Right atrium auricular region (tissue), 2 donors: ENCODE measurements at places on chromosomes 12 and 14.

DNA sequence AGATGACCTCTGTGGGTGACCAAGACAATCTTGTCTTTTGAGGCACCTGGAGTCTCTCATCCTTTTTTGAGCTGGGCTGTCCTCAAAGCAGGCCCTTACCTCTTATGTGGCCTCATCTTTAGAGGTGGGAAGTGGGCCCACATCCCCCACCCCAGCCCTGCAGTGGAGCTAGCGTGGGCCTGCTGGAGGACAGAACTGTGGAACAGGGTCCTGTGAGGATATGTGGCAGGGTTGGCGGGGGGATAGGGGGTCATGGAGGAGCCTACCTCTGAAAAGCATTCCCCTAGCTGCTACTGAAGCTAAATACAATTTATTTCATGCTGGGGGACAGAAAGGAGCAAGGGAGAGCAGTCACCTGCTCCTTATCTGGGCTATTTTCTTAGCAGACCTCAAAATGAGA lies 457 bp upstream of the GPD1 start:
- no peaks in the 10 kb centered on the region for H3K4me1 ChIP-seq
- DNase-seq: no peak
- no peak overlapping the region for H3K4me3 ChIP-seq
- peaks cover 20% of the 10 kb centered on the region for H3K36me3 ChIP-seq
- H3K27ac ChIP-seq: no peak overlapping the region

GRCh38 chr14:86430853-86431252 lies 900.9 kb downstream of the FLRT2 start:
- no peaks in the 10 kb centered on the region for H3K27me3 ChIP-seq
- no peaks in the 10 kb centered on the region for H3K4me1 ChIP-seq
- DNase-seq: no peak
- no peak overlapping the region for H3K4me3 ChIP-seq
- no peak overlapping the region for H3K27ac ChIP-seq

DNA sequence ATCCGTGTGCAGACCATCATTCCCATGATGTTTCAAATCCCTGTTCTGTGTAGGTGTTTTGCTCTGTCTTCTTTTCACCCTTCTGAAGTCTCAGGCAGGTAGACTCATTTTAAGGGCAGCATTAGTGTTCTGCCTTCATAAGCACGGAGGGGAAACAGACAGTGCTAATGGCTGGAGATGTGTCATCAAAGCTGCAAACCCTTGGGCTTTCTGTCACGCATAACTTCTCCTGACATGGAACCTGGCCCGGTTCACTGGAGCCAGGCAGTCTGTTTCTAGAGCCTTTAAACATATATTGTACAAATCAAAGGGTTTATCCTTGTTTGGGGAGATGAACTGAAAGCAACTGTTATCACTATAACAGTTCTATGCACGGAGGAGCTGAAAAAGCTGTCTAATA lies 141.4 kb downstream of the TMEM132D start:
- H3K4me3 ChIP-seq: no peak overlapping the region
- no peak overlapping the region for H3K27ac ChIP-seq
- no peaks in the 10 kb centered on the region for H3K36me3 ChIP-seq

- peak; percentile 87 for DNase-seq
- H3K27me3 ChIP-seq: no peaks in the 10 kb centered on the region
- no peaks in the 10 kb centered on the region for H3K4me1 ChIP-seq
Observed at GRCh38 chr12:115337693-115338543, 653.9 kb upstream of the TBX3 start.

- no peaks in the 10 kb centered on the region for H3K4me1 ChIP-seq
- no peaks in the 10 kb centered on the region for H3K36me3 ChIP-seq
- no peak overlapping the region for H3K27ac ChIP-seq
- no peak overlapping the region for H3K4me3 ChIP-seq
- peak; percentile 48 for DNase-seq
Observed at GRCh38 chr14:98742001-98742400, 530.0 kb downstream of the BCL11B start.

- peak overlapping the region; percentile 61 for H3K27ac ChIP-seq
- DNase-seq: no peak
- no peaks in the 10 kb centered on the region for H3K27me3 ChIP-seq
- H3K4me3 ChIP-seq: no peak overlapping the region
Observed at GRCh38 chr12:120720234-120720986, 5.2 kb upstream of the ACADS start.

DNA sequence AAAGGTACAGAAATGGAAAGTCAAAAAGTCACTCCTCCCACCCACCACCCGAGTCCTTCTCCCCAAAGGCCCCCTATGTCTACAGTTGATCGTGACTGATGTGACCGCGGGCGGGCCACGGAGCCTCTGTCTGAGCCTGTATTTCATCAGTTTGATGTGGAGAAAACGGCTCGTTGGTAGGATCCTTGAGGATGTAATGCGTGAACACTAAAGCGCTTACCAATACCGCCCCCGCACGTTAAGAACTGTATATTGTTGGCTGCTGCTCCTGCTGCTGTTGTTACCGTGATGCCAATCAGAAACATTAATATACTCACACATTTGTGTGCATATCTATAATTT lies 24.6 kb upstream of the UBC start:
- H3K4me1 ChIP-seq: peaks cover 28% of the 10 kb centered on the region
- peak overlapping the region; percentile 89 for H3K27ac ChIP-seq
- H3K27me3 ChIP-seq: no peaks in the 10 kb centered on the region
- DNase-seq: peak; percentile 82
- peak overlapping the region; percentile 48 for H3K4me3 ChIP-seq
